ENCODE measurements at places on chromosomes 3 and 15. TPM values are rescaled to one million over a fixed set of nuclear protein-coding genes. Genes with fewer than 3 reads are reported as not detected.

- no peaks in the 10 kb centered on the region for H3K4me1 ChIP-seq
- no peaks in the 10 kb centered on the region for H3K27me3 ChIP-seq
- H3K4me3 ChIP-seq, result no peak overlapping the region
- no peak overlapping the region for H3K27ac ChIP-seq
- H3K36me3 ChIP-seq, result no peaks in the 10 kb centered on the region
These were observed 23.1 kb downstream of the EPM2AIP1 start for GRCh38 chr3:36969540-36970432.

GRCh38 chr15:77409259-77410156 is 10.4 kb downstream of the PEAK1 start:
- no peak overlapping the region for H3K27ac ChIP-seq
- H3K4me1 ChIP-seq, result peaks cover 28% of the 10 kb centered on the region
- no peaks in the 10 kb centered on the region for H3K36me3 ChIP-seq
- no peak overlapping the region for H3K4me3 ChIP-seq
- DNase-seq, result no peak
- no peaks in the 10 kb centered on the region for H3K27me3 ChIP-seq

PIAS1 gene
- 48.1 TPM for total RNA-seq

CLRN1 gene
- total RNA-seq, result not detected

SCN10A gene
- not detected for total RNA-seq
